ENCODE measurements at places on chromosomes 3 and 15.

GRCh38 chr3:112247350-112247749 is 46.7 kb downstream of the SLC9C1 start:
- no peak for DNase-seq

GRCh38 chr3:155196131-155197021 is 97.1 kb downstream of the STRIT1 start:
- no peak for DNase-seq

- no peak for DNase-seq
These were observed 19.0 kb upstream of the LRRC58 start for GRCh38 chr3:120368172-120368571.

- DNase-seq = no peak
These were observed 26.8 kb downstream of the LRRC31 start for GRCh38 chr3:169842960-169843359.

DNA sequence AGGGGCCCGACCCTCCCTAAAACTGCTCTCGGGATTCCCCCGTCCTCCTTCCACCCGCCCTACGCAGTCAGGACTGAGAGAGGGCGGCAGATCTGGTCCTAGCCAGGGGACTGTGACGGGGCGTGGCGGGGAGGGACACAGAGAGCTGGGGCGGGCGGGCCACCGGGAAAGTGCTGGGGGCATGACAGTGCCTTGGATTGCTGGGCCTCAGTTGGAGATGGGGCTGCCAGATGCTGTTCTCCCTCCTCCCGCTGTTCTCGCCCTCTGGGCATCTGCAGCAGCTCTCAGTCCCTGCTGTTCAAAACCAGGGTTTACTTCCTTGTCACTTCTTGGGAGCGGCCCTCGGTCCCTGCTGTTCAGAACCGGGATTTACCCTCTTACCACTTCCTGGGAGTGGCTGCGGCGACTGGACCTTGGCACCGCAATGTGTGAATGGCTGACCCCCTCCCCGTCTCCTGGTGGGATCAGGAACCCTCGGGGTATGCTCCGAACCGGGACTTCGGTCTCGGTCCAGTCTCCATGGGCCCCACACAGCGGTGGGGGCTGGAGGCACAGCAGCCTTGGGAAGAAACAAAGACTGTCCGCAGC is 1.8 kb upstream of the RPP25 start:
- DNase-seq = peak; percentile 87

All from posterior vena cava (tissue), 2 donors.